Endodermal cell (in vitro differentiated cells): ENCODE measurements at places on chromosomes 5 and 9. TPM values are rescaled to one million over a fixed set of nuclear protein-coding genes. Genes with fewer than 3 reads are reported as not detected.

Gene LCN15
- total RNA-seq = 1.2 to 1.3 TPM (median 1.2 TPM) in 3 replicates

Gene KIF4B
- 0.14 TPM in 1 of 2 replicates, not detected in the other for total RNA-seq

Gene CDH10
- 0.82 to 1.4 TPM (median 0.92 TPM) in 3 replicates for total RNA-seq

Gene CAMK2A
- total RNA-seq = 0.31 TPM in 1 of 2 replicates, not detected in the other

Gene PCDHGC5
- 1.0 and 1.8 TPM in 2 replicates for total RNA-seq

Gene FAM221B
- 0.22 TPM in 1 of 2 replicates, not detected in the other for total RNA-seq

Gene PCDHGA1
- total RNA-seq = 0.31 to 0.38 TPM (median 0.38 TPM) in 3 replicates

- H3K4me1 ChIP-seq = peaks cover 2% of the 10 kb centered on the region
- H3K36me3 ChIP-seq = no peaks in the 10 kb centered on the region
- H3K4me3 ChIP-seq = peak overlapping the region; percentile 14
- no peaks in the 10 kb centered on the region for H3K27me3 ChIP-seq
- peak; percentile 65 for DNase-seq
Observed at GRCh38 chr5:137808503-137809135, 54.5 kb upstream of the HNRNPA0 start.

DNA sequence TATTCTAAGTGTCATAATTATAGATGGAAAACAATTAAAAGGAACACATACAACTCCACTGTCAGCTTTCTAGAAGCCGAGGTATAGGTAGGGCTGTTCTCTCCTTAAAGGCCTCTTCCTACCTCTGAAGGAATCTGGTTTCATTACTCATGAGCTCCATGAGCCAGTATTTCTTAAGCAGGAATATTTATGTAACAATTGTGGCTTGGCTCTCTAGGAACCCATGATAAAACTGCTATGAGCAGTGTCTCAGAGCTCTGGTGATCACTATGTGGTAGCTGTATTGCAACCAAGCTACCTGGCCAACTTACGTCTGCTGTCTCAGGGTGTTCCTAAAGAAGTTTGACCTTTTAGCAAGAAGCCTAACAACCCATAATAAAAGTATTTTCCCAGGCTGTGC, 157.7 kb downstream of the CEP120 start:
- H3K36me3 ChIP-seq = no peaks in the 10 kb centered on the region
- H3K27me3 ChIP-seq = no peaks in the 10 kb centered on the region
- H3K27ac ChIP-seq = no peak overlapping the region

- no peak overlapping the region for H3K27ac ChIP-seq
- no peak overlapping the region for H3K4me3 ChIP-seq
- no peaks in the 10 kb centered on the region for H3K4me1 ChIP-seq
- H3K36me3 ChIP-seq = peaks cover 84% of the 10 kb centered on the region
- no peaks in the 10 kb centered on the region for H3K27me3 ChIP-seq
- peak; percentile 46 for DNase-seq
Observed at GRCh38 chr5:178208540-178209227, 4.4 kb downstream of the HNRNPAB start.

Gene SMIM27
- total RNA-seq = 16.7 to 22.2 TPM (median 18.4 TPM) in 3 replicates

Gene CARD6
- 0.09 and 0.13 TPM in 2 replicates for total RNA-seq

Gene CSF1R
- 0.19 TPM in 1 of 3 replicates, not detected in the others for total RNA-seq

DNA sequence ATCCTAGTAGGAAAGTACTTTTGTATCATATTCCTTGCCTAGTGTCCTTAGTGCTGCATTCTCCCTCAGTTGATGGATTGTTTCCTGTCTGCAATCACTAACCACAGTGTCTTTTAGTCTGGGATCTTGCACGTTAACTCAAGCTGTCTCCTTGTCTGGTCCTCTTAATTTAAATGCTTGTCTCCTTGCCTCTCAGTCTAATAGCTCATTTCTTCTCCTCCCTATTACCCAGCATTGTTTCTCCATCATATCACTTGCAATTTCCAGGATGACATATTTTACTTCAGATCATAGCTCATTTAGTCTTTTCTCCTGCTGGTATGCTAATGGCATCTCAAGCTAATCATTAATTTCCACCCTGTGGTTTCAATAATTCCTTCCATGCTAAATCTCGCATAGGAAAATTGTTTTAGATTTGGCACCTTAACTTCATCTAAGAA, 2052.0 kb upstream of the C9orf72 start:
- no peaks in the 10 kb centered on the region for H3K27me3 ChIP-seq
- H3K4me1 ChIP-seq = no peaks in the 10 kb centered on the region
- no peak overlapping the region for H3K4me3 ChIP-seq
- H3K27ac ChIP-seq = peak overlapping the region; percentile 25

- no peak for DNase-seq
- no peak overlapping the region for H3K4me3 ChIP-seq
- H3K27me3 ChIP-seq = no peaks in the 10 kb centered on the region
- H3K27ac ChIP-seq = no peak overlapping the region
Observed at GRCh38 chr9:123893115-123893514, 36.8 kb downstream of the DENND1A start.

Gene SEMA4D
- 29.3 to 51.0 TPM (median 49.2 TPM) in 3 replicates for total RNA-seq

- peaks cover 30% of the 10 kb centered on the region for H3K36me3 ChIP-seq
- DNase-seq = no peak
- no peak overlapping the region for H3K27ac ChIP-seq
Observed at GRCh38 chr9:336039-336438, 121.4 kb downstream of the DOCK8 start.

DNA sequence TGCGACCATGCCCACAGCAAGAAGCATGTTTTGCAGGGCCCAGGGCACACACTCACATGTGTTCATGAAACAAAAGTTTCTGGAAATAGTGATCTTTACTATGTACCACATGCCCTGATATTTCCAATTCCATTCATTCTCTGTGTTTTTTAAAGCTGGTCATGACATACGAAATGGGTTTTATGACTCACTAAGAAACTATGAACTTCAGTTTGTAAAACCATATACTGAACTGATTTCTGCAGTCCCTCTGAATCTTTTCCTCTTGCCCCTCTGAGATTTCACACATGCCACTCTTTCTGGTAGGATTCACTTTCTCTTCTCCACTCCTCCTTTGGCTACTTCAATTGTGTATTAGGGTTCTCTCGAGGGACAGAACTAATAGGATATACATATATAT, 416.1 kb upstream of the TRPC7 start:
- no peaks in the 10 kb centered on the region for H3K4me1 ChIP-seq
- H3K36me3 ChIP-seq = no peaks in the 10 kb centered on the region
- H3K27me3 ChIP-seq = no peaks in the 10 kb centered on the region
- H3K27ac ChIP-seq = no peak overlapping the region
- DNase-seq = no peak

DNA sequence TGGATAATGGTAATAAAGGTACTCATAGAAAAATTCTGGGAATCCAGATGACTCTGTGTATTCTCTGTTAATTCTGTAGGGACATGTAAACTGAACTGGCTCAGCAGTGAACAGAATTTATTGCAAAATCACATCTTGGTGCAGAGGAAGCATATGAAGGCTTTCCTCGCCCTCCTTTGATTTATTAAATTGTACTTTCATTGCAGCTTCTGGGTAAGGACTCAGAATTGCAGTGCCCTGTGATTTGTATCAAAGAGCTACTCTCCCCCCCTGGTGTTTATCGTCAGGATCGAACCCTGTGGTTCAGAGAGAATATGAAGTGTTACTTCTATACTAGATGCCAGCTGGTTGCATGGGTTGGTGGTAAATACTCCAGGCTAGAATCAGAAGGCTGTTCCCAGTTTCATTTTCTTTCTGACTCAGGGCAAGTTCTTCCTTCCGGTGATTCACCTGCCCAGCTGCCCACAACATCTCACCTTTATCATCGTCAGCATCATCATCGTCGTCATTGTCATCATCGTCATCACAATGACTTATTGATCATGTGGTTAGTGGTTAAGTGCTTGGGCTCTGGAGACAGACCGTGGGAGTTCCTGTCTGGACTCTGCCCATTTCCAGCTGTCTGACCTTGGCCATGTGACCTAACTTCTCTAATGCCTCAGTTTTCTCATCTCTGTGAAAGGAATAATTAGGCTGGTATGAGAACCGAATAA, 238.8 kb downstream of the ARHGAP26 start:
- H3K36me3 ChIP-seq = no peaks in the 10 kb centered on the region
- H3K27me3 ChIP-seq = no peaks in the 10 kb centered on the region
- DNase-seq = no peak
- H3K27ac ChIP-seq = no peak overlapping the region
- peaks cover 24% of the 10 kb centered on the region for H3K4me1 ChIP-seq
- H3K4me3 ChIP-seq = no peak overlapping the region

Gene SNX30
- 14.8 to 19.0 TPM (median 15.2 TPM) in 3 replicates for total RNA-seq

DNA sequence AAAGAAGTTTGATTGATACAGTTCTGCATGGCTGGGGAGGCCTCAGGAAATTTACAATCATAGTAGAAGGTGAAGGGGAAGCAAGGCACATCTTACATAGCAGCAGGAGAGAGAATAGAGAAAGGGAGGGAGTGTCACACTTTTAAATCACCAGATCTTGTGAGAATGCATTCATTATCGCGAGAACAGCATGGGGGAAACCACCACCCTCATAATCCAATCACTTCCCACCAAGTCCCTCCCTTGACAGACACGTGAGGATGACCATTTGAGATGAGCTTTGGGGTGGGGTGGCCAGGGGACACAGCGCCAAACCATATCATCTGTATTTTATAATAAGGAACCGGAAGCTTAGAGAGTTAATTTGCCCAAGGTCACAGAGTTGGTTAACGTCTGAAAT, 13.7 kb upstream of the FOCAD start:
- no peaks in the 10 kb centered on the region for H3K4me1 ChIP-seq
- H3K27ac ChIP-seq = no peak overlapping the region
- peak; percentile 71 for DNase-seq
- no peaks in the 10 kb centered on the region for H3K27me3 ChIP-seq

Gene TMC1
- total RNA-seq = 0.05 and 0.09 TPM in 2 replicates

DNA sequence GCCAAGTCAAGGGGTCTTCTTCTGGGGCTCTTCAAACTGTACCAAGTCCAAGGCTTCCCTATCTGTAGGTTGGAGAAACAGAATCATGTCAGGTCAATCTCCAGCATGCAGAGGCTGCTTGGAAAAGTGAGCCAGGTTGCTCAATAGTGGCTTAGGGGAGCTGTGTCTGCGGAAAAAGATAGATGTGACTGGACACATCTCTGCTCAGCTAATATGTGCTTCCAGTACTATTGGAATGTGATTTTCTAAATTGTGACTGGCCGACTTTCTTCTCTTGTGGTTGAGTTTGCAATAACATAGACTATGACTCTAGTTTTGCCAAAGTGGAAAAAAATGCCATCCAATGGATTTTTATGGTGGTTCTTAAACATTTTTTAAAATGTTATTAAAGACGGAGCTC, 136.7 kb downstream of the BOD1 start:
- H3K27ac ChIP-seq = no peak overlapping the region
- no peak overlapping the region for H3K4me3 ChIP-seq
- no peaks in the 10 kb centered on the region for H3K36me3 ChIP-seq

- no peaks in the 10 kb centered on the region for H3K27me3 ChIP-seq
- no peak for DNase-seq
- H3K4me3 ChIP-seq = no peak overlapping the region
- H3K27ac ChIP-seq = no peak overlapping the region
- H3K4me1 ChIP-seq = peaks cover 8% of the 10 kb centered on the region
Observed at GRCh38 chr9:132023419-132024180, 56.1 kb downstream of the MED27 start.

GRCh38 chr5:157214861-157215513, 34.3 kb downstream of the ITK start:
- no peak for DNase-seq
- H3K27me3 ChIP-seq = no peaks in the 10 kb centered on the region
- no peak overlapping the region for H3K27ac ChIP-seq
- H3K4me3 ChIP-seq = no peak overlapping the region

GRCh38 chr9:88236511-88237478, 98.5 kb upstream of the SPATA31C2 start:
- H3K27me3 ChIP-seq = no peaks in the 10 kb centered on the region
- no peak for DNase-seq

DNA sequence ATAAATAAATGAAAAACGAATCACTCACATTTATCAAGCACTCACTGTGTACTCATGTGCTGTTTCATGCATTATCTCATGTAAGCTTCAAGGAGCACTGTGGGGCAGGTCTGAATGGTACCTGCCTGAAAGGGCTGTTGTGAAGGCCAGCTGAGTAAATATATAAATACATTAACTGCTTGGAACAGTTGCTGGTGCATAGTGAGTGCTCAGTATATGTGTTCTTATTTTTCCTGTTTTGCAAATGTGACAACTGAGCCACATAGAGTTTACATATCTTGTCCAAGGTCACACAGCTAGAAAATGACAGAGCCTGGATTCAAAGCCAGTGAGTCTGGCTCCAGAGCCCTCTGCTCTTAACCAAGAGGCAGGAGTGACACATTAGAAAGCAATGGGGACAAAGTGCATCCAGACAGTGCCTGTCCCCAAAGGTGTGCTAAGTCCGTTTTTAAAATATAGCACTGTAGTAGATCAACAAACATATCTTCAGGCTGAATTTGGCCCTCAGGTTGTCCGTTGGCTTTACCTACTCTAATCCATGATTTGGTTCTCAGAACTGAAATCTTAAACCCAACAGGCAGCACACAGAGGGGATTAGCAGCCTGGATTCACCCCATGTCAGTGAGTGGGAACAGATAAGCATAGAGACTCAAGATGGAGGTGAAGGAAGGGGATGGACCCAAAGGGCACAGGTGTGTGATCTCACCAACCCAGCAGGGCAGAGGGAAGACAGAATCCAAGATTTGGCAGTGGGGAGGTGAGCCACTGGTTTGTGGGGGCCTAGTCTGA, 70.8 kb downstream of the WWC1 start:
- peaks cover 30% of the 10 kb centered on the region for H3K4me1 ChIP-seq
- no peak overlapping the region for H3K27ac ChIP-seq
- H3K36me3 ChIP-seq = no peaks in the 10 kb centered on the region
- H3K4me3 ChIP-seq = no peak overlapping the region
- DNase-seq = peak; percentile 36

- no peaks in the 10 kb centered on the region for H3K27me3 ChIP-seq
- H3K4me1 ChIP-seq = no peaks in the 10 kb centered on the region
- DNase-seq = no peak
- H3K4me3 ChIP-seq = no peak overlapping the region
Observed at GRCh38 chr5:163916376-163916775, 411.0 kb downstream of the MAT2B start.
